ENCODE measurements at places on chromosomes 3 and 15. TPM values are rescaled to one million over a fixed set of nuclear protein-coding genes. Genes with fewer than 3 reads are reported as not detected.

Gene PLOD2
- total RNA-seq, result 48.2 TPM

Gene OR5K2
- total RNA-seq, result not detected

Gene PARP3
- total RNA-seq, result 33.6 TPM

Gene KNL1
- 0.17 TPM for total RNA-seq

Gene JAGN1
- 39.8 TPM for total RNA-seq

Gene B3GALNT1
- total RNA-seq, result 6.2 TPM

Gene RGMA
- 101 TPM for total RNA-seq

Gene LRRC34
- 2.9 TPM for total RNA-seq

Gene ZNF35
- total RNA-seq, result 14.8 TPM

Gene C2CD4A
- not detected for total RNA-seq

DNA sequence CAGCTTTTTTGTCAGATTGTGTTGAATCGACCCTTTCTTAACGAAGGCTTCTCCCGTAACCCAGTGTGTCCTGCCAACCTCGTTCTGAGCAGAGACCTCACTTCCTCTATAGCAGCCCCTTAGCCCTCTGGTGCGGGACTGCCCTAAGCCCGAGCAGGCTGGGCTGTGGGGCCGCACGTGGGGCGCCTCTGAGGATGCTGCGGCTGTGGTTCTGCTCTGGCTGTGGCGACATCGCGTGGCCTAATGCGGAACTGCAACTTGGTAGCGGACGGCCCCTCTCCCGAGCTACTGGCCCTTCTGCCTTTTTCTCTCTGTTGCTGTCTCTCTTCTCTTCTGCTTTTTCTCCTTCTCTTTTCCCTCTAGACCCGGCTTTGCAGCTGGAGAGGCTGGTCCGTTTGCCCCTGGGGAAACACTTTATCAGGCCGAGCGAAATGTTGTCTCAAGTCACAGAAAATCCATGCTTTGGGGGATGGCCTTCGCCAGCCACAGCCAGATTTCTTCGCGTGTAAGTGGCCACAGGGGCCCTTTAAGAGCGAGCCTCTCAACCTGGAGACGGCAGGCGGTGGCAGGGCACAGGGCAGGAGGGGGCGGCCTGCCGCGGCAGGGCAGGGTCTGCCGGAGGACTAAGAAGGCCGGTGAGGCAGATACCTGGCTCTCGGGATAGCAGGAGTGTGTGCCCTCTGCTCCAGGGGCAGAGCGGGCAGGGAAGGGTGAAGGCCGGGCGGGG, 19.4 kb upstream of the KIF23 start:
- DNase-seq, result peak; percentile 94

DNA sequence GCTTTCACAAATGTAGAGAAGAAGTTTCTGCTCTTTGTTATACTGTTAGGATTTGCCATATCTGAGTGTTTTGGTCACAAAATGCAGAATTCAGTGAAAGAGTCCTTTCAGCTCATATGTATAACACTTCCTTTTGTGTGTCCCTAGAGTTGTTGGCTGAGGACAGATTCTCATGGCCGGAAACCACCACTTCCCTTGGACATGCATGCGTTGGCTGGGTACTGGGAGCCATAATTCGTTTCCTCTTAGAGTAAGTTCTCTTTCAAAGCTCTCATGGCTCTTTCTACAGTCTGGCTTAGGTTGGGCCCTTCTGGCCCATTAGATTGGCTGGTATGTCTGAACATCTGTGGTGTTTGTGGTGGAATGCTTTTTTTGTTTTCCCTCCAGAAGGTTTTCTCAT, 298.5 kb downstream of the DIPK2A start:
- no peak for DNase-seq

GRCh38 chr3:123155471-123156011, 46.2 kb upstream of the SEC22A start:
- DNase-seq, result peak; percentile 83

DNA sequence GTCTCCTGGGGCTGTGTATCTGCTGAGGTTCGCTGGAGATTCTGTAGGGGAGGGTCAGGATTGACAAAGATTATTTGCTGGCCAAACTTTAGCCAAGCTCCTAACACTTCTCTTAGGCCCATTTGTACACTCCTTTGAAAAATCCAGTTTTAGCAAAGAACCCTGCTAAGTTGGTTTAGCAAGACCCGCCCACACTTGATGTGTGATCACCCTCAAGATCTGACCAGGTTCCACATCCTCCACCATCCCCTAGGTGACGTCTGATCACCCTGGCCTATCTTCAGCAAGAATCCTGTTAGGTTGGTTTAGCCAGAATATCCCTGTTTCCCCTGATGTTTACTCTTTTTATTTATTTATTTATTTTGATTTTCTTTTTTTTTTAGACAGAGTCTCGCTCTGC, 14.8 kb upstream of the SLC35G2 start:
- no peak for DNase-seq

DNA sequence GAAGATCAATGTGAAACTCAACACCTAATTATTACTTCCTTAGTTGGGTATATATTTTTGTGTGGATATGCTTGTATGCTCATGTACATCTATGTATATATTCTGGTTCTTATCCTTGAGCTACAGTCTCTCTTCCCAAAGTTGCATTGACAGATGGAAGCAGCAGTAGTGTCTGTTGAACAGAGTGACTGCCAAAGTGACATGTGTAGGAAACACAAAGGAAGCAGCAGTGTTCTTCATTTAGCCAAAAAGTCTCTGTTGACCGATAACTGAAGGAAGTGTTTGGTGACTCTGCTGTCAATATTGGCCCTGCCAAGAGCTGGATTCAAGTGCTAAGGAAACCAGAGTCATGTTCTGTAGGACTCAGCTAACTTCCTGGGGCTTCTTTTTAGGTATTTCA, 123.8 kb downstream of the C3orf70 start:
- no peak for DNase-seq

DNA sequence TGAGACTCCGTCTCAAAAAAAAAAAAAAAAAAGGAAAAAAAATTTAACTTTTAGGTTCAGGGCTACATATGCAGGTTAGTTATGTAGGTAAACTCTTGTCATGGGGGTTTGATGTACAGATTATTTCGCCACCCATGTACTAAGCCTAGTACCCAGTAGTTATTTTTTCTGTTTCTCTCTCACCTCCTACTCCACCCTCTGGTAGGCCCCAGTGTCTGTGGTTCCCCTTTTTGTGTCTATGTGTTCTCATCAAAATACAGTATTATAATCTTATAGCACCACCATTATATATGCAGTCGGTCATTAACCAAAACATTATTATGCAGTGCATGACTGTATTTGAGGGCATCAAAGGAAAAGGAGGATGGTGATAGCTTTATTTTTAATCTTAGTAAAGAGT, 47.3 kb downstream of the CHP1 start:
- no peak for DNase-seq

DNA sequence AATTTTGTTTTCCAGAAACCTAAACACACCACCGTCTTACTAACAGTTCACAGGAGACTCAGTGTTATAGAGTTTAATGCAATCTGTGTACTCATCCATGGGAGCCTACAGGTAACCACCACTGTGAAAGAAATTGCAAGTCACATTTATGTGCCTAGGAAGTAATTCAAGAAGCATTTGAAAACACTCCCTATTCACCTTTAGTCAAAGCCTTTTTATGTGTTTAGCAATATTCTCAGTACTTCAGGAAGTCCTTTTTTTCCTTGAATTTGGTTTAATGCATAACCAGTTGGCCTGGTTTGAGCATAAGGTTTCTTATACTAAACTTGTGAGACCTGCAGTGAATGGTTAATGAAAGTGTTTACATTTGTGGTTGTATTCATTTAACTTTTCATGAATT, 346.1 kb downstream of the CHST2 start:
- no peak for DNase-seq

GRCh38 chr3:71307991-71308697, 275.4 kb downstream of the FOXP1 start:
- DNase-seq, result no peak

- DNase-seq, result no peak
Measured at GRCh38 chr3:72336821-72337479, 511.3 kb downstream of the SHQ1 start.

DNA sequence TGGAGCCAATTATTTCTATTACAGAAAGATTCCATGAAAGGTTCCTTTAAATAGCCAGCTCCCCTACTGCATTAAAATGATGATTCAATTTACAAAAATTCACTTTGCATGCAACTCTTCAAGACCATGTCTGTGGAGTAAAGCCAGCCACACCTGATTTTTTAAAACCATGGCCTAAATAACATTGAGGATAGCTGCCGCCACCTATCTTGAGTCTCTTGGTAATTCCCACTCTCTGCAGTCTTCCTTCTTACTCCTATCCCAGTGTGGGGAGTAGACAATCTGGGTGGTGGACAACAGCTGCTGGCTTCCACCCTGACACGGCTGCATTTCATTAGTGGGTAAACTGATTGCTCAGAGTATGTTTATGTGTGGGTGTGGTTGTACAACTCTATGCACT, 10.7 kb downstream of the LRTM1 start:
- DNase-seq, result no peak

- no peak for DNase-seq
Measured at GRCh38 chr15:65824941-65825544, 33.0 kb upstream of the DENND4A start.

- DNase-seq, result no peak
Measured at GRCh38 chr15:64507293-64507802, 47.0 kb downstream of the ZNF609 start.

- no peak for DNase-seq
Measured at GRCh38 chr3:23676093-23676492, 129.7 kb upstream of the UBE2E1 start.

- no peak for DNase-seq
Measured at GRCh38 chr3:16264174-16264707, 502 bp downstream of the DPH3 start.
